ENCODE measurements at places on chromosomes 12 and 14.

DNA sequence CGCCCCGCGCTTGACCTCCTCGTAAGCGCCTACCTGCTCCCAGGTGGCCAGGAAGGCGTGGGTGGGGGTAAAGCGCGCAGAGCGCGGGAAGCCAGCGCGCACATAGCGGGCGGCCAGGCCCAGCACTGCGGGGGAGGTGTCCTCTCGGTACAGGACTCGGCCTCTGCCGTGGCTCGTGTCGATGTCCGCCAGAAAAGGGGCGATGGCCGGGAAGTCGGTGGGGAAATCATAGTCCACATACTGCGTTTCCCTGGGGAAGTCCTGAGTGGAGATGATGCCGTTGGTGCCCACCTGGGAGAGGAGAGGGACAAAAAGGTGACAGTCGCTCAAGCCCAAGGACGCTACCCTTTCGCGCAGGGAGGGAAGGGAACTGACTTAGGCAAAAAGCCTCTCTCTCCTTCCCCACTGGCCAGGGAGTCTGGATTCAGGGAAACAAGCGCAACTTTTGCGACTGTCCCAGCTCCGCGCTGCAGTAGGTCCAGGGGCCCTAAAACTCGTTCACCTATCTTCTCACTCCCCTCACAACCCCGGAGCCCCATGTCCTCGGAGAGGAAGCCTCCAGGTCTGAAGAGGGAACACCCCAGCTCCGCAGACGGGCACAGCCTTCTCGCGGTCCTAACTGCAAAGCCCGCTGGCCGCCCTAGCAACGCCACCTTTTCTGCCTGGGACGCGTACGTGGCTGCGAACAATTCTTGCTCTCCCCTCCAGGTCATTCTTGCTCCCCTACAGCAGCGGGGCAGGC is 815 bp downstream of the NID2 start:
- peak; percentile 55 for DNase-seq

GRCh38 chr12:107032266-107032665 is 45.3 kb upstream of the MTERF2 start:
- DNase-seq = no peak

DNA sequence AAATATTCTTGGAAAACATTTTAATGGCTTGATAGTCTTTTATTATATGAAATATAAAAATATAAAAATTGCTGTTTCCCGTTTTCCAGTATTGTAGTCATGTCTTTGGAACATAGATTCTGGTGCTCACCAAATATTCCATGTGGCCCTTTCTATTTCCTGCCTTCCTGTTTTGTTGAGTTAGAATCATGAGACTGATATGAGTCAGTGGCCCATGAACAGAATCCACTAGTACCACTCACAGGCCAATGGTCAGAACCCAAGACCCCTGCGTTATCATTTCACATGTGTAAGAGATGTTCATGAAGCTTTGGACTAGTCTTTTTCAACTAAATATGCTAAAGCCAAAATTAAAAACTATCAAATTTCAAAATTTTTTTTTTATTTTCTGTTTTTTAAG is 56.9 kb downstream of the BICD1 start:
- no peak for DNase-seq

DNA sequence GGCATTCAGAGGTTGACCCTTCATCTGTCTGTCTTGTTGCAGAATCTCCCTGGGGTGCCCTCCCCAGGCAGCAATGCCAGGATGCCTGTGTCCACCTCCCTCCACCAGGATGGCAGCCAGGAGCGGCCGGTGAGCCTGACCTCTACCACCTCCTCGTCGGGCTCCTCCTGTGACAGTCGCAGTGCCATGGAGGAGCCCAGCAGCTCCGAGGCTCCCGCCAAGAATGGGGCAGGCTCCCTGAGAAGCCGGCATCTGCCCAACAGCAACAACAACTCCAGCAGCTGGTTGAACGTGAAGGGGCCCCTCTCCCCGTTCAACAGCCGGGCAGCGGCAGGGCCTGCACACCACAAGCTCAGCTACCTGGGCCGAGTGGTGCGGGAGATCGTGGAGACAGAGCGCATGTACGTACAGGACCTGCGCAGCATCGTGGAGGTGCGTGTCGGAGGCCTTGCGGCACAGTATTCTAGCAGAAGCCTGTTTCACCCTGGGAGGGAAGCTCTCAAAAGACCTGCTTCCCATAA is 23.4 kb downstream of the PLEKHG3 start:
- DNase-seq = no peak

DNA sequence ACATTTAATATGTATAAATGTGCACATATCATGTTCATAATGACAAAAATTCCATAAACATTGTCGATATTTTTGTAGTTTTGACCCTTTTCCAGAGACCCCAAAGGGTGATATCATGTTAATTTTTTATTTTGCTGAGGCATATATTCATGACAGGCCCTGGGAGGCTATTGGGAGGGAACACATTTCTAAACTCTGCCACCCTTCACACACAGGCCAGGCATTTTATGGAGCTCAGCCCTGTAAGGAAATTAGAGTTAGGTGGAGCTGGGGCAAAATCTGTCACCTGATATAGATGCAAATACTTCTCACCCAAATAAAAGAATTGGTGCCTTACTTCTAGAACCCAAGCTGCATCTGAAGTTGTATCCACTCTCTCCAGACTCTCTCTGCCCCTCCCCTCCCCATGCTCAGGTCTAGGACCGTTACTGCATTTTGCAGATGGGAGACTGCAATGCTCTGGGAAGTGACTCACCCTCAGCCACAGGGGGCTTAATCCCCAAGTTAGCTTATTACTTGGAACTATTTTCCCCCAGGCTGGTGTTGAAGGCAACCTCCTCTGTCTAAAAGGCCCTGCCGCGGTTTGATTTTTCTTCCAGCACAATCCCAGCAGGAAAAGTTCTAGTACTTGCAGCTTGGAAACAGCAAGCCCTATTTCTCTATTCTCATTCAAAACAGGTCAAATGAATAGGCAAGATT is 238.9 kb downstream of the EMP1 start:
- peak; percentile 18 for DNase-seq

DNA sequence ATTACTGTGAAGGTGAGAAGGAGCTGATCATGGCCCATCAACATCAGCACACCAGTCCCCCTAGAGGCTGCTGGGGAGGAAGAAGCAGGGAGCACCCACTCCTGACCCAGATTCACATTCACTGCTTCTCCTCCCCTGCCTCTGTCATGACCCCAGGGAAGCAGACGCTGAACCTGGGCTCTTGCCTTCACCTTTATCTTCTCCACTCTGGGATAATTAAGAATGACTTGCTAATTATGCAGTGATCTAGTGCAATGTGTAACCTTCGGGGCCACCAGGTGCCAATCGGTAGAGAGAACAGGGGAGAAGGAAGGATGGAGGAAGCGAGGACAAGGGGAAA is 44.4 kb upstream of the IQSEC3 start:
- DNase-seq = no peak

DNA sequence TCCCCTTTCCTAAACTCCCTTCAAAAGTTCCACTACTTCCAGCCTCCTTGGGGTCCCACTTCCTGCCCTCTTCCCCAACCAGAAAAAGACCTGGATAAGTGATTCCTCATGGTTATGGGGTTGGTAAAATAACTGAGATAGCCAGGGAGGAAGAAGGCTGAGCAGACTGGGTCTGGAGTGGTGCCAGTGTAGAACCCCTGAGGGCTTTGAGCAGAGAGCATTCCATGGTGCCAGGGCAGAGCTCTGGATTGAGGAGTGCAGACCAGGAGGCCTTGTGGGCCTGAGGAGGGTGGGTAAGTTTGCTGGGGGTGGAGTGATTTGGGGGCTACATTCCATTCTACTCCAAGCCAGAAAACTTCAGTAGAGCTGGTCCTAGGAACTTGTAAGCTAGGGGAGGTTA is 9.5 kb upstream of the CISTR start:
- peak; percentile 64 for DNase-seq

DNA sequence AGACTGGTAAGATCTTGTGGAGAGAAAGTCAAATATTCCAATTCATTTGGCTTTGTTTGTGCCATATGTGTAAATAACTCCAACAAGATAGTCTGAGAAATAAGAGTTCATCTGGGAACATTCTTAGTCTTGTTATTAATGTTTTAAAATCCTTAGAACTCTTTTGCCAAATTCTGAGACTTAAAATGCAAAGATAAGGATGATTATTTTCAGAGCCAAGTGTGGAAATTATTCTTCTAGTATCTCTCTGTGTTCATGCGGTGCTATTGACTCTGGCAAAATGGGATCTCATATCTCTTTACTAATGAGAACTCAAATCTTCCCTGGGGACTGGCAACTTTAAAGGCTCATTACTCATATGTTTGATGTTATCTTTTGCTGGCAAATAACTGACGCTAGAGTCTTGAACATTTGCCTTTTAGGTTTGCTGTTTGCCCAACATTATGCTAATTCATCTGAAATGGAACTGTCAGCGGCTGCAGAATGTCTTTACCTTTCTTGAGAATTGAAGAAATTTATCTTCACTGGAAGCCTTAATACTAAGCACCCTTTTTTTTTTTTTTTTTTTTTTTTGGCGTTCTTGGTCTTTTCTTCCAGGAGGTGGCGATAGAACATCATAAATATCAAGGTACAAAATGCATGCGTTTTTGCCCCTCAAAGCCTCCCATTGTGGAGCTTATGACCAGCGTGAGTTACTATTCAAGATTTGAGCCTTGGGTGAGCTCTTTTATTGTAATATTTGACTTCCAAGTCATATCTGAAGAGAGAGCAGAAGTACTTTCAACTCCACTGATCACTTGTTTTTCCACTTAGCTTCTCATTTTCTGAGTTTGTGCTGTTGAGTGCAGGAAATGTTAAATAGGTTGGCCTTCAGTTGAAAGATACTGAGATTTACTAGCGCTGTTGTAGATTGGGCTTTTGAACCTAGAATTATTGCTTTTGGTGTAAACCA is 86.5 kb downstream of the CAND1 start:
- DNase-seq = peak; percentile 62

GRCh38 chr12:89412665-89413064 is 60.4 kb upstream of the DUSP6 start:
- no peak for DNase-seq

DNA sequence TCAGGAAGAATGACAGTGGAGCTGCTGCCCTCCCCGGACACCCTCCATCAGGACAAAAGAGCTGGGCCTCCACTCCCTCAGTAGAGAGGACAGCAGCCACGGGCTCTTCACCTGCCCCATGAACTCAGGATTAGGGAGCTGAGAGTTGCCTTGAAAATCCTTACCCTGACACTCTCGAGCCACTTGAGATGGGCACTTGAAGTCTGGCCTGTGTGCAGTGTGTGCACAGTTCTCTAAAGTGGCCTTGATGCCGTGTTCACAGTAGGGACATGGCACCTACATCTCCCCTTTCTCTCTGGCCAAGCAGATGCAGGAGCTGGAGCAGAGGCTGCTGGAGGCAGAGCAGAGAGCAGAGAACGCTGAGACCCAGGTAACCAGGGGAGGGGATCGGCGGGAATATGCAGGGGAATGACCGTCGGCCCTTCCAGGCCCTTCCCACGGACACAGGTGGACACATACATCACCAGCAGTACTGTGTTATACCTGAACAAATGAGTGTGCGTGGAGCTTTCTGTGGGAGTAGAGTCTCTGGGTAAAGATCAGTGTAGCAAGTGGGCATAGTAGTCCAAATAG is 22.5 kb downstream of the PLEKHH1 start:
- DNase-seq = no peak

DNA sequence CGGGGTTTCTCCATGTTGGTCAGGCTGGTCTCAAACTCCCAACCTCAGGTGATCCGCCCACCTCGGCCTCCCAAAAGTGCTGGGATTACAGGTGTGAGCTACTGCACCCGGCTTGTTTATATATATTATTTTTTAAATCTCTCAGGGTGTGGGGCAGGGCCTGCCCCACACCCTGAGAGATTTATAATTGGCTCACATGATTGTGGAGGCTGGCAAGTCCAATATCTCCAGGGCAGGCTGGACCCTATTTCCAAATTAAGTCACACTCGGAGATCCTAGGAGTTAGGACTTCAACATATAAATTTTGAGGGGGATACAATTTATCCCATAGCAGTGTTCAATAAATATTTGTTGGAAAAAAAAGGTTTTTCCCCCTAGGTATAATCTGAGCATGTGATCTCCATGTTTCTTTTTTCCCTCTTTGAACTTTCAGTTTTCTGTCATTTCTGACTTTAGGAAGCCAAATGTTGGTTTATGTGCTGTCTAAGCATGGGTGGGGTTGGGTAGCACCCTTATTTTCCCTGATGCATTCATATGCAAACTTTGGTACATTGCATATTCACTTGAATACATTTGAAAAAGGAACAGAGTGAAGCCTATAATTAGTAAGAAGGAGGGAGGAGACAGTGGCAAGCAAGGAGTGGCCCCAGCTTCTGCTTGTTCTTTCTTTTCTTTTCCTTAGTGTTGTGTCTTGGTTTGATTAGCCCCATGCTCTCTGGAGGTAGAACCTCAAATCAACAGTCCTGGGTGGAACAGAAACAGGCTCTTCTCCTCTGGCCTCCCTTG is 8.7 kb upstream of the A2ML1 start:
- DNase-seq = no peak

DNA sequence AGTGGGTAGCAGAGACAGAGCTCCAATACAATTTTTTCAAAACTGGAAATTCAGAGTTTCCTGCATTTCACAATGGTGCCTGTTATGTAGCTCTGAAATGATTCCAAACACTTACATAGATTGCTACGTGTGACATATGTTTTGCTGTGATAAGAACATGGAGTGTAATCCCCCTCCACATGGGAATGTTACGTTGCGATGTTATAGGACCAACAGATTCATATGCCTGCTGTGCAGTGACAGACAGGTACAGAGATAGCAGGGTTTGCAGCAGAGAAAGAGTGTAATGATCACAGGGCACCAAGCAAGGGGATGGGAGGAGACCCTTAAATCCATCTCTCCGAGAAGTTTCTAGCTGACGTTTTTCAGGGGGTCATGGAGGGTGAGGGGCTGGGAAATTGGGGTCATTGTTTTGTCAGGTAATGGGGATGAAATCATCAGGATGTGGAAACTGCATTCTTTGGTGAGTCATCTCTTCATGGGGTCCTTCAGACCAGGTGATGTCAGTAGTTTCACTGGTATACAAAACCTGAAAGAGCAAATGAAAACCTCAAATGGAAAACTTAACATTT is 76.6 kb upstream of the OSBPL8 start:
- DNase-seq = peak; percentile 73

DNA sequence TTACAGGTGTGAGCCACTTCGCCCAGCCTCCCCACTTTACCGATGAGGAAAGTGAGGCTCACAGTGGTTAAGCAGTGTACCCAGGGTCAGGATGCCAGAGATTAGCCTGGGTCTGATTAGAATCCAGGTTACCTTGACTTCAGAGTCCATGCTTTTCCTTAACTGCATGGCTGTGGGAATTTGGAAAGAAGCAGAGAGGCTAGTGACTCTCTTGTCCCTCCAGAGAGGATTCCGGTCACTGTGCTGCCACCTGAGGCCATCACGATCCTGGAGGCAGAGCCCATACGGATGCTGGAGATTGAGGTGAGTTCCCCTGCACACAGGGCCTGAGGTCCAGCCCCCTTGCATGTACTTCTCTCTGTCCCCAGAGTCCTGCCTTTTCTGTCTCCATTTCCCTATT is 4.7 kb downstream of the REC8 start:
- DNase-seq = no peak

GRCh38 chr12:45615268-45615667 is 114.2 kb upstream of the ARID2 start:
- peak; percentile 84 for DNase-seq
